ENCODE measurements at places on chromosomes 4 and X. TPM values are rescaled to one million over a fixed set of nuclear protein-coding genes. Genes with fewer than 3 reads are reported as not detected.

DNA sequence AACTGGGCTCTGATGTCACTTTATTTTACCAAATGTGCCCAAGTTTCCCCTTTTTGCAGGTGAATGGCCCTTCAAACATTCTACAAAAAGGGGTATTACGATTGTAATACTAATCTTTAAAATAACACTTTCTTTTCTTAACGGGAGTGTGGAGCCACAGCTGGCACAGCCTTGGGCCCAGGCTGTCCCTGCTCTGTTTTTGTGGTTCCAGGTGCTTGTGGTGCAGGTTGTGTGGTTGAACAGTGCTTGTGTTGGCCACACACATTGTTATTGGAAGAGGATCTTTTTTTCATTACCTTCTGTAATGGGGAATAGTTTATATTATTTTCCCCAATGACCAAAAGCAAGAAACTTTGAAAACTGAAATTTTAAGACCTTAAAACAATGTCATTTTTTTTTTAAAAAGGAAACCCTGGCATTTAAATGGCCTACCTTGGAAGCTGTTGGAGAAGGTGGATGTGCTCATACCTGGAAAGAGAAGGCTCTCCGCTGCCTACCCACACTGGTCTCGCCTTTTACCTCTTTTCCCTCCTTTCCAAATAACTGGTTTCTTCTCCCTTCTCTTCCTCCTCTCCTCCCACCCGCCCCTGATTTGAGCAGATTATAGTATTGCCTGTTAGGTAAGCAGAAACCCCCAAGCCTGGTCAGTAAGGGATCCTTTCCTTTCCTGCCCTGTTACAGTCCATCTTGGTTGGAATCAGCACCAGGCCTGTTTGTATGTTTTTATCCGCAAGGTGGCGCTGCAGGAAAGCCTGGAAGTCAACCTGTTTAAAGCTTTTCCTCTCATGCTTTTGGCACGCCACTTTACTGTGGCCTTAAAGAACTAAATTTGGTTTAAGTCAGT is 28.6 kb downstream of the HADH start:
- peak; percentile 42 for DNase-seq

- no peak for DNase-seq
Measured at GRCh38 chr4:80240976-80241375, 25.5 kb upstream of the FGF5 start.

- no peak for DNase-seq
Measured at GRCh38 chrX:1422135-1422465, 30.2 kb upstream of the SLC25A6 start.

DNA sequence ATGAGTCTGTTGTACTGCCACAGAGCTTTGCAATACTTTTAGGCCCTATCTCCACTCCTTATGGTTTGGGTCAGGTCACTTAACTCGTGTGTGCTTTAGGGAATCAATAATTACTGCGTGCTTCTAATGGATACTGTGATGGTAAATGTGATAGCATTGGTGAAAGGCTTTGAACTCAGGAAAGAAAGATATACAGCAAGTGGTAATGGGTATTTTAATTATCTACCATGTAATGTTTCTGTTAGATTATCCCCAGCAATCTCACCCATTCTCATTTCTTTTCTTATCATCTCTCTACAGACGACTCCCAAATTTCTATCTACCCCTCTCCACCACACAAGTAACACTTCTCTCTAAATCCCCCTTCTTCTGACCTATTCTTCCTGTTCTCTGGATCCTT is 128.6 kb downstream of the GPC3 start:
- no peak for DNase-seq

GRCh38 chrX:136200466-136200865 is 50.7 kb downstream of the MAP7D3 start:
- no peak for DNase-seq

GRCh38 chrX:109373468-109373867 is 108.4 kb downstream of the GUCY2F start:
- no peak for DNase-seq

- no peak for DNase-seq
Measured at GRCh38 chr4:82851885-82852750, 38.8 kb downstream of the SEC31A start.

DNA sequence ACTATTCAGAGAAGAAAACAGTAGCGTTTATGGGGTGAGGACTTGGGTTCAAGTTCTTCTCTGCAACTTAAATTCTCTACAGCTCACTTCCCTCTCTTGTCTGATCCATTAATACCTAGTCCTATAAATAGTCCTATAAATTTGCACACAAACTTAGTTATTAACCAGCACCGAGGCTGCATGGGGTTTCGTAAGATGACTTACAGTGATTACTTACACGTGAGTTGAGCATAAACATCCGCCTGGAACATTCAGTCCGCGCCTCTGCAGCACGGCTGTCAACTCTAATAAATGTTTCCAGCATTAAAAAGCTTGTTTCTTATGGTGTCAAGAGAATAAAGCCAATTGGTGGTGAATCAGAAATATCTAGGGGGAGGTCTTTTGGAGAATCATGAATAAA is 103.0 kb upstream of the ENPP6 start:
- DNase-seq: no peak

DNA sequence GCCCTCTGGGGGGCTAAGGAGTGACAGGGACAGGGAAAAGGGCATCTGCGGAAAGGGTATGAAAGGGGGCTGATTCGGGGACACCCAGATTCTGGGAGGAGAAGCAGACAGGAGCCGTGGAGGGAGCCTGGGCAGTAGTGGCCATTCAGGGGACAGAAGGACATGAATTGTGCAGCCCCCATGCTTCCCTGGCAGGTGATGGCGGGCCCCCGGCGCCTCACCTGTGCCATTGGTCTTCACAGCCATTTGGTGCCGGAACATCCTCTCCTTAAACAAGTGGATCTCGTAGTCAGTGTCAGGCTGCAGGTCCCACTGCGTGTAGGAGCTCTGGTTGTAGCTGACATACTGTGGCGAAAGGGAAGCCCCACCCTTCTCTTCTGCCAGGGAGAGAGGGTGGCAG is 21.9 kb downstream of the L1CAM start:
- DNase-seq: no peak

DNA sequence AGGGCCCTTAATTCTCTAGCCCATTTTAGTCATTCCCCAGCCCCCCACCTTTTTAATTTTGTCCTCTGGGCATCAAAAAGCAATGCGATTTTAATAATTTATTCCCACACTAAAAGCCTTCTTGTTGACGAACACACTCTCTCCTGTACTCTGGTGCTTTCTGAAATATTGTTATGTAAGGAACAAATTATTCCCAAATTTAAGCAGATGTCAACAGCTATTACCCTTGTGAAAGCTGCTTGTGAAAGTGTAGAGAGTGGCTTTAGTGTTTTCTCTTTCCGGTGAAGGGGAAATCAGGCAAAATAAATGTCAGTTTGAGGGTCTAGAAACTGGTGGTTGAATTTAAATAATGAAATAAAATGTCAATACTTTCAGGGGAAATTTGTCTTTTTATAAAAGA is 221.2 kb upstream of the CNKSR2 start:
- no peak for DNase-seq

- no peak for DNase-seq
Measured at GRCh38 chrX:71458866-71459265, 74.0 kb upstream of the OGT start.

DNA sequence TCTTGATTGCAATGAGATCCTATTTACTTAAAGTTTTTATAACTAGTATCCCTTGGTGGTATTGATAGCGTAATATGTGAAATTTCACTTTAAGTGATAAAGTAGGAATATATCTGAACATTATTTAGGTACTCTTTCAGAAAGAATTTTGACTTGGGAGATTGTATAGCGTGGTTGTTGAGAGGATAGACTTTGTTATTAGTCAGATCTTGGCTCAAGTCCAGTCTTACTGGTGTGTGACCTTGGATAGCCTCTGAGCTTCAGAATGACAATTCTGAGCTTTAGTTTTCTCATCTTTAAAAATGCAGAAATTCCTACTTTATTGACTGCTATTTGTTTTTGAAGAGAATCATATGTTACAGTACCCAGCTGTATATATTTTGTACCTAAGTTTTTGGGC is 32.6 kb downstream of the DCK start:
- no peak for DNase-seq

GRCh38 chr4:57905965-57906364 is 795.8 kb upstream of the IGFBP7 start:
- DNase-seq: no peak

- no peak for DNase-seq
Measured at GRCh38 chr4:148735432-148736155, 293.4 kb upstream of the NR3C2 start.

DNA sequence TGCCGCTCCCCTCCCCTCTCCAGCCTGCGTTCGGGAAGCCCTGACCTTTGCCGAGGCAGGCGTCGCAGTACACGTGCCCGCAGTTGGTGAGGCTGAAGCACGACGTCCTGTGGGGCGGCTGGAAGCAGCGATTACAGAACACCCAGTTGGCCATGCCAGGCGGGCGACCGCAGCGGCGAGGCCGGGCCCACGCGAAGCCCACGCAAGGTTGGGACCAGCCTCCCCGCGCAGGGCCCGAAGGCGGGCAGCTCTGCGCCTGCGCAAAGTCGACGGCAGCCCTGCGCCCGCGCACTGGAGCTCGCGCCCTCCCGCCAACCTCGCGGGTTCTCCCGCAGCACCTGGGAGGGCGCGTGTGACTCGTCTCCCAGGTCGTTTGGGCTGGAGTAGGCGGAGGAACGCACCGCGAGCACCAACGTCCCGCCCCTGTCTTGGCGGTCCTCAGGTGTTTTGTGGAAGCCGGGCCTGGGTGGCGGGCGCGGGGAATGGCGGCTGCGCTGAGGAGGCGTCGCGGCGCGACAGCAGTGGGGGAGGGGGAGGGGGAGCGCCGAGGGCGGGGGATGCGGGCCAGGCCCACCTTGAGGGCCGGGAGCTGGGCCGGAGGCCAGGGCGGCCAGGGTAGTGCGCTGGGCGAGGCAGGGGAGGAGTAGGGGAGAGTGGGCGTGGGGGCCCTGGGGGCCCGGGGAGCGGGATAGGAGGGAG is at the start of gene RNF212:
RNF212 (minus strand) TSS at position 254 of the 699 bp plus-strand sequence; CDS start at position 154, 100 bp downstream.
- no peak for DNase-seq

- DNase-seq: no peak
Measured at GRCh38 chr4:3205995-3206394, 43.0 kb upstream of the MSANTD1 start.

GRCh38 chrX:69120476-69120875 is 44.8 kb downstream of the PJA1 start:
- no peak for DNase-seq

DNA sequence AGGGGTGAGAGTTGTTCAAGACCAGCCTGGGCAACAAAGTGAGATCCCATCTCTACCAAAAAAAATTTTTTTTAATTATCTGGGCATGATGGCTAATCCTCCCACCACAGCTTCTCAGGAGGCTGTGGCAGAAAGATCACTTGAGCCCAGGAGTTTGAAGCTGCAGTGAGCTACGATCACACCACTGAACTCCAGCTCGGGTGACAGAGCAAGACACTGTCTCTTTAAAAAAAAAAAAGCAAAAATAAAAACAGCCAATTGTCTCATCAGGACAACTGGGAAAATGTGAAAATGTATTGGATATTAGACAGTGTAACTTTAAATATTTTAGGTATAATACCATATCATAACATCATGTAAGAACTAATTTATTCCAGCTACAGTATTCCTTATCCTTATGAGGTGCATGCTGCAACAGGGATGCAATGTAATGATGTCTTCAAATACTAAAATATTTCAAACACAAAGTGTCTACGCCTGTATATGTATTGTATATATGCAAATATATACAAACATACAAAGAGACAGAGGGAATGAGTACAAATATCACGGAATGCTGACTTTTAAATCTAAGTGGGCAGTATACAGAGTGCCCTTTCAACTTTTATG is 17.2 kb downstream of the FAM13A start:
- no peak for DNase-seq

GRCh38 chr4:10495651-10496050 is 38.4 kb upstream of the ZNF518B start:
- DNase-seq: no peak

DNA sequence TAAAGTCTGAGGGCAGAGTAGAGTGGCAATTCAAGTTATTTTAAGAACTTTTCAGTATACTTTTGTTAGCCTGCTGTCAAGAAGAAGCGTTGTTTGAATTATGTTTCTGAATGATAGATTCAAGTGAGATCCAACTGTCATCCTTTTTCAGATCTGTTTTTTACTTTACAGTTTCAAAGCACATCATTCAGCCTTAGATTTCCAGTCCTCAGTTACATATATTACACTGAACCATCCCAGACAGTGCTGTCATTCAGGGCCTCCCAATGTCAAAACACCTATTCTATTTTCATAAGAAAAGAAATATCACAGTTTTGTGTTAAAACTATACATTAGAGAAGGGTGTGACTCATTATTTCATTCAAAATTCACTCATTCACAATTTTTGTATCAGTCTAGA is 856.9 kb downstream of the ADGRL3 start:
- DNase-seq: no peak

- DNase-seq: no peak
Measured at GRCh38 chr4:87109121-87109520, 111.3 kb downstream of the KLHL8 start.

DNA sequence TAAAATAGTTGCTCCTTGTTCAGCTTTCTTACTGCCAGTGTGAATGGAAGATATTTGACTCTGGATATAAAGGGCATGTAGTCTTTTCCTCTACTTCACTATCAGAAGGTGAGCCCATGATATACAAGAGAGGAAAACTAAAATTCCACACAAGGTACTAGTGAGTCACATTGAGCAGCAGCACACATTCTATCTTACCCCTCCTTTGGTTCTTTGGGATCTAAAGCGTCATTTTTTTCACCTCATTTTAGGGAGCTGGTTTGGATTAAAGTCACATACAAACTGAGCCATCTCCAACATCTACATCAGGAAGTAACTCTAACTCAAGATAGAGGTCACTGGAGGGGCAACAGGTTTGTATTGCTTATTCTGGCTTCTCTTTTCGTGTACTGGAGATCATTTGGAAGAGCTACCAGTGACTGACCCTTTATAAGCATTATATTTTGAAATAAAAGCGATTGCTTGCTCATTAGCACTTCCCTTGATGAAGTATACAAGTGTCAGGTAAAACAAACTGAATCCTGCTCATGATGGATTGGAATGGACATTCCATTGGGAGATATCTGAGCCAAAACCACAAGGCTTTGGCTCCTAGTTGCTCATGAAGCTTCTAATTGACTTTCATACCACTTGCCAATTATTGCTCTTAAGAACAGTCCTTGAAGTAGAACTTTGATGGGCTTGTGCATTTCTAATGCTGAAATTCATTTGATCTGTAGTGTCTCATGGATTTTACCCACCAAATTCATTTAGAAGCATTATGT is 124.1 kb downstream of the SPCS3 start:
- DNase-seq: no peak

MAGEC1 gene
- not detected for total RNA-seq

RBM47 gene
- total RNA-seq: 16.3 TPM

HELT gene
- 0.30 TPM for total RNA-seq

MSN gene
- total RNA-seq: 77.5 TPM

STPG2 gene
- total RNA-seq: 0.59 TPM

PDCL2 gene
- total RNA-seq: not detected

TNIP3 gene
- total RNA-seq: 0.10 TPM

POLN gene
- total RNA-seq: 4.2 TPM

TCEAL2 gene
- 0.39 TPM for total RNA-seq

PPP1R3F gene
- total RNA-seq: 3.0 TPM

SLC9B1 gene
- 7.2 TPM for total RNA-seq

CSAG2 gene
- not detected for total RNA-seq

PAGE2 gene
- total RNA-seq: not detected

FAM47A gene
- total RNA-seq: not detected

AWAT2 gene
- total RNA-seq: 2.5 TPM

Data from skin of body (tissue), 3 donors.